Stimulated activated CD4-positive, alpha-beta T cell treated with anti-CD3 and anti-CD28 coated beads, Interleukin-4, amount 100 ng/mL, for 1 hour (primary cell): ENCODE measurements at places on chromosomes 7 and 10.

DNA sequence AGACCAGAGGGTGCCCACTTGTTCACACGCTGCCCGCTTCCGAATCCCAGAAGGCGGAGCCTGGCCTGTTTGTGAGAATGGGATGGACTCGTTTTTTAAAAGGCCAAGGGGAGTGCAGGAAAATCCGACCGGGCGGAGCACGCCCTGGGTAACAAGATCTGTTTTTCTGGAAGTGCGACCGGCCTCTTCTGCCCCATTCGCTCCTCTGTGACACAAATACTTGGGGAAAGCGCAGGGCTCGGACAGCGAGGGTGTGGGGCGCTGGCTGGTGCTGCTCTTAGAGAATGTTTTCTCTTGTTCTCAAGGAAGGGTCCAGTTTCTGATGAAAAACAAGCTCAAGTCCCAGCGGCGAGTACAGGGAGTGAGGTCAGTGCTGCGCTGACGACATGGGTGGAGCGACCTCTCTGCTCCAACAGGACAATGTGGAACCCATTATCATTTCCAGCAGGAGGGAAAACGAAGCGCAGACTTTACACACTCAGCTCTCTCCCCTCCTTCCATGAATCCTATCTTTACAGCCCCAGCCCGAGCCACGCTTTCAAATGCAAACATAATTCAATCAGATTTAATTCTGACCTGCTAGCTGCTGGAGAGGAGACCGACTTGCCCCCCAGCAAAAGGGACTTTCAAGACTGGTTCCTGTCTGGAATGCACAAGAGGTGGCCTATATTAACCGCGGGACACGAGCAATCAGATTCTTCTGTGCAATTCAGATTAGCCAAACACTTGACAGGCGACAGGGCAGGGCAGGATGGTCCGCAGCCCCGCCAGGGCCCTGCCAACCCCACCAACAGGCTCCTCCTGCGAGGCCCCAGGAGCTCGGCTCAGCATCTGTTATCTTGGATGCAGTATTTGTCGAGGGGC, 1.1 kb downstream of the RADIL start:
- DNase-seq: no peak

GRCh38 chr10:46550795-46551700, 5.4 kb downstream of the GPRIN2 start:
- no peak for DNase-seq

DNA sequence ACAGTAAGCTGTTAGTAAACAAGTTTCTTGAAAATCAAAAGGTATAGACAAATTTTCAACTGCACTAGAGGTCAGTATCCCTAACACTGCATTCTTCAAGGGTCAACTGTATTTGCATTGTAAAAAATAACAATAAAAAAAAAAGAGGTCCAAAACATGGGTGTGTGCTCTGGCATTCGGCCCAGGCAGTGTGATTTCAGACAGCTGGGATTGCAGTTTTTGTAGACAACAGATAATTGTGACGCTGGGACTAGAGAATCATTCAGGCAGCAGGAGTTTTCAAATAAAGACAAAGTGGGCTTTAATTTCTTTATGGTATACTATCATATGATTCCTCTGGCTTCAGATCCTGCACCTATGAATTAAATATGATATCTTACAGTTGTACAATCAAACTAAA, 543.2 kb upstream of the SEMA3D start:
- no peak for DNase-seq

DNA sequence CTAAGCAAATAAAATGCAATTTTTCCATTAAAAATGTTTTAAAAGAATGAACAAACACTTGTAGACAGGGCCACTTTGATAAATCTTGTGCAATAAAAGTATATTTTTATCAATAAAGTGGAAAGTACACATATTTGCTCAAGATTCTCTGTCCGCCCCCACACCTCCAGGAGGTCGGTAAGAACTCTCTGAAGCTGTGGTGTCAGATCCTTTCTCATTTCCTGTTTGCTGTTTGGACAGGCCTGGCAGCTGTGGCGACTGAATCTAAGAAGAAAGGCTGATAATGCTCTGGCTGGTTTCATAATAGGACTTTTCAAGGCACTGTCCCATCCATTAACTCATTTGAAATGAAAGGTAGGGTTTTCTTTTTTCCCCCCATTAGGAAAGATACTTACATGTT, 15.3 kb upstream of the ASB4 start:
- no peak for DNase-seq

- no peak for DNase-seq
Observed at GRCh38 chr7:134804854-134805253, 25.4 kb downstream of the CALD1 start.

GRCh38 chr7:12287901-12288300, 76.8 kb downstream of the TMEM106B start:
- no peak for DNase-seq

DNA sequence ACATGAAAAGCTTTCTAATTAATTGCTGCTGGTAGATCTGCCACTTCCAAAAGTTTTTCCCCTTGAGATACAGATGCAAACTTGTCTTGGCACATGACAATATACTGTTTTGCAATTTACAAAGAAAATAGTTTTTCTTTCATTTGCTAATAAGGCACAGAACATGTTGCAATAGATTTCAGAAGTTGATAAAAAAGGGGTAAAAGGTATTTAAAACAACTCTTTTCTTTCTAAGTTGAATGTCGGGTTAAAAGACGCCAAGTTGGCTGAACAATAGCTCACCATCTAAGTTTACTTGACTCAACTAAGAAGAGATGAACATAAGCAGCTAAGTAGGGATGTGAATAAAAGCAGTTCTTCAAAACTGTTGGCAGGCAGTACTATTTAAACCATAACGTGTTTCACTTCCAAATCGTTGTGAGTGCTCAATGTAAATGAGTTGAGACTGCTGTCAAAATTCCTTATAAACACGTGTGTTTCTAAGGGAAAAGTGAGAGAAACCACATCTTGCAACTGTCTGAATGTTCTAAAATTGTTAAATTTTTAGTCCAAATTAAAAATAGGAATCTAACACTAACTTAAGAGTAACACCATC, 14.5 kb upstream of the THSD7A start:
- DNase-seq: no peak

DNA sequence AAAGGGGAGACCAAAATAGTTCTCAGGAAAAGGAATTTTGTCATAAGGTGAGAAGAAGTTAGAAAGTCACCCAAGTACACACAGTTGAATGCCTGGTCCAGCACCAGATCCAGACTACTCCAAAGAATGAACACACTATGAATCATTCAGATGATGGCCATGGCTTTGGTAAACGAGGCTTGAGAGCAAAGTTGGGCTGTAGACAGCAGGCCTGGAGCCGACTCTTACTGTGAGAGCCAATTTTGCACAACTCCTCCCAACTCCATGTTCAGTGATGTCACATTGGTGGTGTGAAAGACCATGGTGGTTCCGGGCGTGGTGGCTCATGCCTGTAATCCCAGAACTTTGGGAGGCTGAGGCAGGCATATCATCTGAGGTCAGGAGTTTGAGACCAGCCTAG, 131.6 kb downstream of the PKD1L1 start:
- no peak for DNase-seq
